M059J (cell line): ENCODE measurements at places on chromosomes 1 and 21.

GRCh38 chr1:76577525-76578185 is 289.6 kb upstream of the ST6GALNAC5 start:
- no peak for DNase-seq

- peak; percentile 7 for DNase-seq
Measured at GRCh38 chr1:51488372-51489050, 30.6 kb downstream of the EPS15 start.

DNA sequence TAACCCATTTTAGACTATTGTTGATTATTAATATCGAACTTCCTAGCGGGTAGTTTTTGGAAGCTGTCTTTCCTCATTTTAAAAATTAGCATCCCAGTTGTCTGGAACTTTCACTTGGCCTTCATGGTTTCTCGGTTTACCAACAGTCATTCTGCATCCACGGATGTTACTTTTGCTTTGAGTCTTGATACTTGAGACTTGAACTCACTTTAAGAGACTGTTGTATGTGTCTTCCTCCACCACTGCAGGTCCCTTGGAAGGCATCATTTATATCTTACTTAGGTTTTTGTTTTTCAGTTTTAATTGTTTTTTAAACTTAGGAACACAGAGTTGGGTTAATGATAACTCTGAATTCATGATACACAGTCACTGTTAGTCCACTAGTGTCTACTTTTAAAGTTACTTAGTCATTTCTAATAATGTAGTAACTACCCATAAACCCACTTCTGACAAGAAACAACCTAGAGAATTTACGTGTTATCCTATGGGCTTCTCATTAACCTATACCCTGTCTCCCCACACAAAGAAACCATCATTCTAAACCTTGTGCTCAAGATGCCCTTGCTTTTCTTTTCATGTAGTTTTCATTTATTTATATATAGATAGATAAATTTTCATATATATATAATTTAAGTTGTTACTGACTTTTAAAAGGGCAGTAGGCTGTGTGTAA is 152.6 kb downstream of the ZP4 start:
- no peak for DNase-seq

DNA sequence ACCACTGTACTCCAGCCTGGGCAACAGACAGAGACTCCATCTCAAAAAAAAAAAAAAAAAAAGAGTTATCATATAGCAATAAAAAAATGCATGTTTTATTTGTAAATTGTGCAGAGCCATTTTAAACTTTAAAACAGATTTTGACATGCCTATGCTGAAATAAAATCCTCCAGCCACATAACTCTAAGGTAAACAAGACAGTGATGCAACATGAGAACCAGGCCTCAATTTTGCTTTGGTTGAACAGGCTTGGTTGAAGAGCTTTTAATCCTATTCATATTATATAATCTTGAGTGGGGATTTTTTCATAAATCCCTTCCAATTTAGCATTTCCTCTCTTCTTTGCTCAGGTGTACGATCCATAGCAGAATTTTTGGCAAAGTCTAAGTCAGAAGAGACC is 26.1 kb downstream of the ARMH1 start:
- no peak for DNase-seq

DNA sequence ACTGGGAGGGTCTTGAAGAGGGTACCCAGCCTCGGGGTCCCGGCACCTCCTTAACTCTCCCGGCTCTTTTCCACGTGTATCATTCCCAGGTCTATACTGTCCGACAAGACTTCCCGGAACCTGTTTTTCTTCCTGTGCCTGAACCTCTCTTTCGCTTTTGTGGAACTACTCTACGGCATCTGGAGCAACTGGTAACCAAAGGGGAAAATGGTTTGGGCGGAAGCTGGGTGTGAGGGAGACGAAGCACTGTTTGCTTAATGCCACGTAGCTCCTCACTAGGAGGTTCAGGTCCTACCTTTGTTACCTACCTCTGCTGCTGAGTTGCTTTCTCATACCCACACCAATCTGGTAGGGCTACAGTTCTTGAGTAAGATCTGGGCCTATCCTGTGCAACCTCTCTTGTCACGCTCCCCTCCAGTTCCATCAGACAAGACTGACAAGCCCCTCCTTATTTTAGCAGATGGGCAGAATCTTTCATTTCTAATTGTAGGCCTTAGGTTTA is 642 bp downstream of the SLC30A7 start:
- peak; percentile 67 for DNase-seq

DNA sequence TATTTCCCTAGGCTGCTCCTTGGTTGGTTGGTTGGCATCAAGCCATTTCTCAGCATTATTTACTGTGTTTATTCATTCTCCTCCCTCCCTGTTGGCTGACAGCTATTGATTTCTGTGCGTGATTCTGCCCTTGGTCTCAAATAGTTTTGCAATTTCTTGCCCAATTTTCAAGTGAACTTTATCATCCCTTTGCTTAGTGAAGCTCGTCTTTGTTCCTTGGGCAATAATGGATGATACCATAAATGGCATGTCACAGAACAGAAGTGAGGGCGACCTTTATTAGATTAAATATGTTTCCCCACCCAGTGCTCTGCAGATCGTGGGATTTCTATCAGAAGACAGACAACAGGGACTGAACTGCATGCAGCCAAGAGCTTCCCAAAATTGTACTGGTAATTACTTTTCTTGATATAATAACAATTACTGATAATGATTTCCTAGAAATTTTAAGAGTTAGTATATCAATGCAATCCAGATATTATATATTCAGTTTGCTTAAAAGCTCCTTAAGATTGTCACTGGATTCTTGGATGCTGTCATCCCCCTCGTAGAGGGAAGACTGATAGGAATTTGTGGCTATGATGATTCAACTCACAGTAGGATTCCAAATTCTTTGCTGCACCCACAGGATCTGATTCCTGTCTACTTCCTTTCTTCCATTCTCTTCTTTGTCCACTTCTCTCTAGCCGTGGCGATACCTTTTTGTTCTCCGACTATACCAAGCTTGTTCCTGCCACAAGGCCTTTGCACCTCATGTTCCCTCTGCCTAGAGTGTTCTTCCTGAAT is 122.1 kb upstream of the KAZN start:
- peak; percentile 79 for DNase-seq

- no peak for DNase-seq
Measured at GRCh38 chr1:119937198-119937597, 40.9 kb upstream of the ADAM30 start.

DNA sequence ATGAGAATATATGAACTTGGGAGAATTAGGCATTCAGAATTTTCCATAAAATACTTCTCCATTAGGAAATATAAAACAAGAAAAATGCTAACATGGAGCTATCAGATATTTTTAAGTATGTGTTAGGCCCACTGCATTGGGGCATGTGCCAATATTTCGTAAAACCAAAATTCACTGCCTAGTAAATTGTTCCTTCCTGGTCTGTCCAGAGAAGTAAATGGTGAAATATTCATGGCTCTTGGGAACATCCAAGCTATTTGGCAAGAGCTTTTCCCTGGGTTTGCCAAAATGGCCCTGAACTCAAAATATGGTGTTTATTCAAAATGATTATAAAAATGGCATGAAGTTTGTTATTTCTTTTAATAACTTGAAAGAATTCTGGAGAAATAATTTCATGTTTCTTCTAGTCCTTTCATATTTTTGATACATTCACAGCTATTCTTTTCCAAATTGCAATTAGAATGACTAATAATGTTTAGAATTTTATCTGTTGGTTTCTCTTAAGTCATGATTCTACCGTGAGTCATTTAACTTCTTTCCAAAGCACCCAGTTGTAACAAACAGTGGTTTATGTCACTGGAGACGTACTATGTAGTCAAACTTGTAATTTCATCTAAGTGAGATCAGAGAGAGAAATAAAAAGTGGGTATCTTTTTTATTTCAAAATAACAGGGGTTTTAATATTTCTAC is 25.7 kb upstream of the SLC19A2 start:
- DNase-seq, result peak; percentile 82

GRCh38 chr21:19565587-19565986 is 1162.0 kb upstream of the TMPRSS15 start:
- DNase-seq, result no peak

DNA sequence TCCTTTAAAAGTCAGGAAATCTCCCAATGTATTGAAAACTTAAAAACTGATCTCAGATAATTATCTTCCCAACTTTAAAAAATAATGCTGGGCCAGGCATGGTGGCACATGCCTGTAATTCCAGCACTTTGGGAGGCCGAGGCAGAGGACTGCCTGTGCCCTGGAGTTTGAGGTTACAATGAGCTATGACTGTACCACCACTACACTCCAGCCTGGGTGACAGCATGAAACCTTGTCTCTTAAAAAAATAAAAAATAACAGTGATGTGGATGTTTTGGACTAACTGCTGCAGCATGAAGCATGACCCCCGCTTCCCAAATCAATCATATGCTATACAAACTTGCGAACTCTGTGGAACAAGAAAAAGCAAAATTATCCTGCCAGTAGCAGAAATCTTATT is 186.3 kb downstream of the RERE start:
- DNase-seq, result peak; percentile 34

DNA sequence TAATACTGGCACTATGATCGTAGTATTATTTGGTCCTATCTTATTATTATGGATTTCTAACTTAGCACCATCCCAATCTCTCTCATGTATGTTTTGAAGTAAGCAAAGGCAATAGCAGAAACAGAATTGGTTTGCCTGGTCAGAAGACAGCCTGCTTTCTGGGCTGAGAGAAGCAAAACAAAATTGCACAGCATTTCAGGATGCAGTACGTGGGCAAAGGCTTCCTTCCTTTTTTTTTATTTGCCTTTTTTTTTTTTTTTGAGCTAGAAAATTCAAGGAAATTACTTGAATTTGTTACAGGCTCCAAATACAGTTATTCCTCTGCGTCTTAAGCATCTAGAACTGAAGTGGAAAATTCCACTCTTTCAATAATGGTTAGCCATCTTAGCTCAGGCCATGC is 8.8 kb downstream of the CDA start:
- no peak for DNase-seq

DNA sequence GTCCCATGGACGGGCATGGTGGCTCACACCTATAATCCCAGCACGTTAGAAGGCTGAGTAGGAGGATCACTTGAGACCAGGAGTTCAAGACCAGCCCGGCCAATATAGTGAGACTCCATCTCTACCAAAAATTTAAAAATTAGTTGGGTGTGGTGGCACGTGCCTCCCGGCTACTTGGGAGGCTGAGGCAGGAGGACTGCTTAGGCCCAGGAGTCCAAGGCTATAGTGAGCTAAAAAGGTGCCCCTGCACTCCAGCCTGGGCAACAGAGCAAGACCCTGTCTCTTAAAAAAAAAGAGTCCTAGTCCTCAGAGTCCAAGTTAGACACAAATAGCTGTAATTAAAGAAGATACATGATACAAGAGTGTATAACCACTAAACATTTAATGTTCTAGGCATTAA is 20.1 kb downstream of the TRIT1 start:
- no peak for DNase-seq

- no peak for DNase-seq
Measured at GRCh38 chr1:181116819-181117390, 28.4 kb downstream of the IER5 start.

DNA sequence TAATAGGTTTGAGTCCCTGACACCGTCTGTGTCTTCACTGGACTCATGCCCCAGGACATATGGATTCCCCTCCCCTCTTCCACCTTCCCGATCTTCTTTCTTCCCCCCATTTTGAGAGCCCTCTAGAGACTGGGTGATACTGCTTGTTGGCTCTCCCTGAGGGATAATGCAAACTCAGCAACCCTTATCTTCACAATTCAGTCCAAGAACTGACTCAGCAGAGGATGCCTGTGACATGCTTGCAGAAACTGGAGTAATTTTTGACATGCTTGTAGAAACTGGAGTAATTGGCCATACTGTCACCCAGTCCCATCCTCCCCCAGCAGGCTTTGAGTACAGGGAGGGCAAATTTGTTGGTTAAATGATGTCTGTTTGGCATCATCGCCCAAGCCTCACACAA is 127.6 kb upstream of the CTTNBP2NL start:
- DNase-seq, result no peak

- no peak for DNase-seq
Measured at GRCh38 chr1:203444171-203444576, 31.4 kb upstream of the PRELP start.
